ENCODE measurements at places on chromosomes 16 and 17.

DNA sequence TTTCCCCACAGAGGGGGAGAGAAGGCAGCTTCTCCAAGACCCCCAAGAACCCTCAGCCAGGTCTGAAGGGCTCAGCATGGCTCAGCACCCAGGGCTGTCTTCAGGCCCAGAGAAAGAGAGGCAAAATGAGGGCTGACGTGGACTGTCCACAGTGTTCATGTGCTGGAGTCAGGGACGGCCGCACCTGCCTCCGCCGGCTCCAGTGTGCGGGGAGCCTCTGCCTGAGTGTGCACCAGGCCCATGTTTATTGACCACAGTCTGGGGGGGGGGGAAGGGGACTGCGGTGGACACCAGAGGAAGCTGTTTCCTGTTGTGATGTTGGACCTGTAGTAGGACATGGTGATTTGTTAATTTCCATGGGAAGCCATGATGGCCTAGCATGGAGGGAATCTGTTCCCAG, 6.9 kb downstream of the MRM1 start:
- peaks cover 9% of the 10 kb centered on the region for H3K36me3 ChIP-seq
- no peak for DNase-seq
- H3K4me1 ChIP-seq, result peaks cover 8% of the 10 kb centered on the region
- no peak overlapping the region for H3K4me3 ChIP-seq

GRCh38 chr17:29294580-29294900, 592 bp upstream of the NUFIP2 start:
- H3K4me1 ChIP-seq, result peaks cover 5% of the 10 kb centered on the region
- DNase-seq, result no peak
- no peaks in the 10 kb centered on the region for H3K27me3 ChIP-seq
- peaks cover 11% of the 10 kb centered on the region for H3K36me3 ChIP-seq
- H3K27ac ChIP-seq, result peak overlapping the region; percentile 98

DNA sequence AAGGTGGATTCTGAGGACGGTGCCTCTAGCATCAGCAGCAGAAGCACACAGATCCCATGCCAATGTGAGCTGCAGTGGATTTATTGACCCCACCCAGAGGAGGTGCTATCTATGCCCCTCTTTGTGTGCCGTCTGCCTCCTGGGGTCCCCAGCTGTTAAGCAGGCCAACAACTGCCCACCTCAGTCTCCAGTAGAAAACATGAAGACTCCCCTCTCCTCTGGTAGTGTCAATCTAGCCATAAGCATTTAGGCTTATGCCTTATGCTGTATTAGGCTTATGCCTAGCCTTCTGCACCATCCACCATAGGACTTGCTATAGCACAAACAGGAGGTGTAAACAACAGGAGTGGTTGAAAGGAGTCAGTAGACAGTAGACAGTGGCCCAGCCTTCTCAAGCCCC, 417.9 kb upstream of the C16orf82 start:
- H3K36me3 ChIP-seq, result no peaks in the 10 kb centered on the region
- H3K4me1 ChIP-seq, result no peaks in the 10 kb centered on the region
- no peaks in the 10 kb centered on the region for H3K27me3 ChIP-seq

- no peak overlapping the region for H3K4me3 ChIP-seq
- H3K27me3 ChIP-seq, result no peaks in the 10 kb centered on the region
- no peak overlapping the region for H3K27ac ChIP-seq
- H3K4me1 ChIP-seq, result no peaks in the 10 kb centered on the region
Observed at GRCh38 chr16:17887963-17888362, 417.2 kb upstream of the XYLT1 start.

- peaks cover 2% of the 10 kb centered on the region for H3K4me1 ChIP-seq
- H3K4me3 ChIP-seq, result no peak overlapping the region
Observed at GRCh38 chr16:54509456-54509855, 222.9 kb upstream of the IRX3 start.

GRCh38 chr17:36824678-36825101, 112.6 kb upstream of the LHX1 start:
- H3K27me3 ChIP-seq, result peaks cover 71% of the 10 kb centered on the region
- no peak overlapping the region for H3K4me3 ChIP-seq
- DNase-seq, result no peak
- no peak overlapping the region for H3K27ac ChIP-seq
- H3K4me1 ChIP-seq, result no peaks in the 10 kb centered on the region
- H3K36me3 ChIP-seq, result no peaks in the 10 kb centered on the region
